ENCODE measurements at places on chromosomes 2 and 18. TPM values are rescaled to one million over a fixed set of nuclear protein-coding genes. Genes with fewer than 3 reads are reported as not detected.

The AMER3 gene
- total RNA-seq: not detected

DNA sequence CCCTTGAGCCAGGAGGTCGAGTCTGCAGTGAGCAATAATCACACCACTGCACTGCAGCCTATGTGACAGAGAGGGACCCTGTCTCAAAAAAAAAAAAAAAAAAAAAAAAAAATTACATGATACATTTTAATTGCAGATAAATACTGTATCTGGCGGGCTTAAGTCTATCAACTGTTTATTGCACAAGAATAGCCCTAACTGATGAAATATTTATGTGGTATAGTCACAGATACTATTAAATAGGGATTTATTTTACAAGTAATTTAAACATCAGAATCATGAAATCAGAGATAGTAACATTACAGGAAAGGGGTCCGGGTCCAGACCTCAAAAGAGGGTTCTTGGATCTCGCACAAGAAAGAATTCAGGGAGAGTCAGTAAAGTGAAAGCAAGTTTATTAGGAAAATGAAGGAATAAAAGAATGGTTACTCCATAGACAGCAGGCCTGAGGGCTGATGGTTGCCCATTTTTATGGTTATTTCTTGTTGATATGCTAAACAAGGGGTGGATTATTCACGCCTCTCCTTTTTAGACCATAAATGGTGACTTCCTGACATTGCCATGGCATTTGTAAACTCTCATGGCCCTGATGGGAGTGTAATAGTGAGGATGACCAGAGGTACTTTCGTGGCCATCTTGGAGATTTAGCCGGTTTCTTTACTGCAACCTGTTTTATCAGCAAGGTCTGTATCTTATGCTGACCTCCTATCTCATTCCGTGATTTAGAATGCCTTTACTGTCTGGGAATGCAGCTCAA is 166.6 kb downstream of the PMAIP1 start:
- H3K4me1 ChIP-seq: no peaks in the 10 kb centered on the region
- no peaks in the 10 kb centered on the region for H3K27me3 ChIP-seq
- H3K36me3 ChIP-seq: no peaks in the 10 kb centered on the region
- no peak overlapping the region for H3K27ac ChIP-seq
- H3K4me3 ChIP-seq: no peak overlapping the region

DNA sequence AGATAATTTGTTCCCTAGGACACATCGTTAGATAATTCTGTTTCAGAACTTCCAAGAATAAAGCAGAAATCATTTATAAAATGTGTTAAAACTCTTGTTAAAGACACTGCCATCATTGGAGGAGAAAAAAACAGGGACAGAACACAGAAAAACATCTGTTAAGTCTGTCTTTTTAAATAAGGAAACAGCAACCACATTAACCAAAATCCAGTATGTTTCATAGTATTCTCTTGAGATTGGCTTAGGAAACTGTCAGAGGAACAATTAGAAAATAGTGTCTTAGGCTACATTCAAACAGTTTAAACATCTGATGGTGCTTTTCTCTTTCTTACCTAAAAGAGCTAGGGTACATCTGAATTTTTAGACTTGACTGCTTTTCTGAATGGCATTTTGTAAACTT is 81.6 kb downstream of the PMS1 start:
- H3K4me3 ChIP-seq: no peak overlapping the region
- peaks cover 39% of the 10 kb centered on the region for H3K36me3 ChIP-seq
- peaks cover 4% of the 10 kb centered on the region for H3K4me1 ChIP-seq
- H3K27ac ChIP-seq: no peak overlapping the region
- no peaks in the 10 kb centered on the region for H3K27me3 ChIP-seq

The GCA gene
- total RNA-seq: 11.2 TPM
